ENCODE measurements at places on chromosomes 6 and 20. TPM values are rescaled to one million over a fixed set of nuclear protein-coding genes. Genes with fewer than 3 reads are reported as not detected.

Gene ACSS1
- 0.24 TPM for total RNA-seq

Gene COL19A1
- 0.10 TPM for total RNA-seq

Gene PRKN
- total RNA-seq: 1.5 TPM

Gene LY86
- total RNA-seq: not detected

DNA sequence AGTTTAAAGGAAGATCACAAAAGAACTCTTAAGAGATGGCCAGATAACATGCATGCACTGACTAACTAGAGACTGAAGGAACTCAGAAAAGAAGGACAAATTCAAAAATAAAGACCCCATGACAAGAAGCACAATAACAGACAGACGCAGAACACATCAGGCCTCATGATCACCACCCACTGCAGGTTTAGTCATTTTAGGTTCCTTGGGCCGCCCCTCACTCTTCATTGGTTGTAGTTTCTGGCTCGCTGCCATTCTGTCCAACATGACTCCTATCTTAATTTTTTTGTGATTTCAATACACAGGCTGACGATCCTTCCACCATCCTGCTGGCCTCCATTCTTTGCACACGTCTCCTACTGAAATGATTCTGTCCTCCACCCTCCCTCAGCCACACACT lies 21.6 kb downstream of the STX7 start:
- H3K36me3 ChIP-seq: no peaks in the 10 kb centered on the region
- H3K4me3 ChIP-seq: no peak overlapping the region
- H3K27me3 ChIP-seq: no peaks in the 10 kb centered on the region
- peaks cover 5% of the 10 kb centered on the region for H3K4me1 ChIP-seq

GRCh38 chr6:114389111-114389510 lies 46.3 kb upstream of the HS3ST5 start:
- H3K4me1 ChIP-seq: no peaks in the 10 kb centered on the region
- no peak overlapping the region for H3K27ac ChIP-seq
- DNase-seq: no peak
- no peaks in the 10 kb centered on the region for H3K27me3 ChIP-seq

DNA sequence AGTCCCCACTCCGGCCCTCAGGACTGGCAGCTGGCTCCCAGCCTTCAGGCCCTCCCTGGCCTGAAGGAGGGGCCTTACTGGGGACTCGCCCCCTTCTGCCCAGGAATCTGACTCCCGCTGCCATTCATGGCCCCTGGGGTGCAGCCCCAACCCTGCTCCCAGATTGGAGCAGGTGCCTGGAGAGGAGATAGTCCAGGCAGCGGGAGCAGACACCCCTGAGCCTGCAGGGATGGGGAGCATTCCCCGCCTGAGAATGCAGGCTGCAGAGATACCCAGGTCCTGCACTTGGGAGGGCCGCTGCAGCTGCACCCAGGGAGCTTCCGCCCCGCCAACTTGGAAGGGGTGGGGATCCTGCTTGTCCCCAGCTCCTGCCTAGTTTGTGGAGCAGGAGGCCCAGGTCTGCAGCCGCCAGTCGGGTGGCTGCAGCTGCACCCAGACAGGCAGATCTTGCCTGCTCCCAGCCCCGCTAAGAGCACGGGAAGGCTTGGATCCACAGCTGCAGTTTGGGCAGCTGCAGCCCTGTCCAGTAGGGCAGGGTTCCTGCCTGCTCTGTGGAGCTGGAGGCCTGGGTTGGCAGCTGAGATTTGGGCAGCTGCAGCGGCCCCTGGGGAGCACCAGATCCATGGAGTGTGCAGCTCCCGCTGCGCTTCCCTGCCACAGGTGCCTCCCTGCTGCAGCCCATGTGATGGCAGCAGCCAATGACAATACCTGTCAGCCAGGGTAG lies 5.2 kb downstream of the GTSF1L start:
- no peak overlapping the region for H3K27ac ChIP-seq
- DNase-seq: no peak
- no peaks in the 10 kb centered on the region for H3K36me3 ChIP-seq

GRCh38 chr6:13814938-13815575 lies 700 bp upstream of the MCUR1 start:
- H3K27ac ChIP-seq: peak overlapping the region; percentile 46
- no peaks in the 10 kb centered on the region for H3K27me3 ChIP-seq
- H3K4me1 ChIP-seq: peaks cover 6% of the 10 kb centered on the region
- no peak for DNase-seq
- no peaks in the 10 kb centered on the region for H3K36me3 ChIP-seq

- H3K27me3 ChIP-seq: peaks cover 8% of the 10 kb centered on the region
- H3K27ac ChIP-seq: no peak overlapping the region
- H3K4me1 ChIP-seq: peaks cover 16% of the 10 kb centered on the region
- peak; percentile 80 for DNase-seq
Measured at GRCh38 chr6:75317503-75318206, 33.1 kb upstream of the TMEM30A start.

GRCh38 chr20:7505835-7506221 lies 434.4 kb downstream of the HAO1 start:
- H3K4me1 ChIP-seq: no peaks in the 10 kb centered on the region
- no peak overlapping the region for H3K4me3 ChIP-seq
- H3K27me3 ChIP-seq: no peaks in the 10 kb centered on the region
- no peaks in the 10 kb centered on the region for H3K36me3 ChIP-seq

GRCh38 chr20:1422753-1423152 lies 29.9 kb upstream of the FKBP1A start:
- no peak for DNase-seq
- no peaks in the 10 kb centered on the region for H3K27me3 ChIP-seq
- H3K36me3 ChIP-seq: no peaks in the 10 kb centered on the region
- H3K4me3 ChIP-seq: no peak overlapping the region
- peaks cover 4% of the 10 kb centered on the region for H3K4me1 ChIP-seq

- no peak for DNase-seq
- no peaks in the 10 kb centered on the region for H3K4me1 ChIP-seq
- H3K36me3 ChIP-seq: no peaks in the 10 kb centered on the region
- H3K4me3 ChIP-seq: no peak overlapping the region
- H3K27me3 ChIP-seq: no peaks in the 10 kb centered on the region
Measured at GRCh38 chr6:169890049-169890448, 138.6 kb downstream of the ERMARD start.

DNA sequence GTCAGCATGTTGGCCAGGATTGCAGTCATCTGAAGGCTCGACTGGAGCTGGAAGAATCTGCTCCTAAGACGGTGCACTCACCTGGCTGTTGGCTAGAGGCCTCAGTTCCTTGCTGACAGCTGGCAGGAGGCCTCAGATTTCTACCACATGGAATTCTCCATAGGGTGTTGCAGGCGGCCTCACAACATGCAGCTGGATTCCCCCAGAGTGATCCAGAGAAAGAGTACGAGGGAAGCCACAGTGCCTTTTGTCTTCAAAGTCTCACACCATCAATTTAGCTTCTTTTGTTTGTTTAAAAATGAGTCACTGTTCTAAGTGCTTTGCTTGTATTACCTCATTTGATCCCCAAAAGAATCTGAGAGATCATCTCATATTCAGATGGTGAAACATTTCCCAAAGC lies 65.5 kb upstream of the FYN start:
- H3K27ac ChIP-seq: peak overlapping the region; percentile 34
- no peaks in the 10 kb centered on the region for H3K36me3 ChIP-seq
- peaks cover 4% of the 10 kb centered on the region for H3K4me1 ChIP-seq
- H3K27me3 ChIP-seq: no peaks in the 10 kb centered on the region

DNA sequence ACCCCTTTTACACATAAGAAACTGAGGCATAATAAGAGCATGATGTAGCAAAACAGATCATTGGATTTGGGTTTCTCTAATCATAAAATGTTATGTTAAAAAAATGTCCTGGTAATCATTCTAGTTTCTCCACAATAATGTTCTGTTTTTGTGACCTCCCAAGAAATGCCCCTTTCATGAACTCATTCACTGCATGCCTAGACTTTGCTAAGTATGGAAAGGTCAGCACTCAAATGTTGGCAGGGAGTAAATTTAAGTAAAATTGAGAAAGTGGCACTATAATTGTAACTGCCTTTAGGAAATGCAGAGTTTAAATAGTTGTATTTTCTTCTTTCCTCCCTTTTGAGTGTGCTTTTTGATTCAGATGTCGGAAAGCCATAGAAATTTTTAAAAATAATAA lies 48.5 kb upstream of the ID4 start:
- H3K4me3 ChIP-seq: no peak overlapping the region
- no peak overlapping the region for H3K27ac ChIP-seq
- DNase-seq: no peak
- no peaks in the 10 kb centered on the region for H3K36me3 ChIP-seq
- no peaks in the 10 kb centered on the region for H3K4me1 ChIP-seq

- H3K27ac ChIP-seq: no peak overlapping the region
- H3K4me3 ChIP-seq: no peak overlapping the region
- peaks cover 6% of the 10 kb centered on the region for H3K4me1 ChIP-seq
Measured at GRCh38 chr6:72132427-72132826, 246.1 kb downstream of the RIMS1 start.

GRCh38 chr20:46850416-46850815 lies 44.2 kb upstream of the EYA2 start:
- H3K27ac ChIP-seq: no peak overlapping the region
- H3K4me1 ChIP-seq: no peaks in the 10 kb centered on the region
- peaks cover 6% of the 10 kb centered on the region for H3K27me3 ChIP-seq
- no peak overlapping the region for H3K4me3 ChIP-seq

GRCh38 chr20:14664101-14664500 lies 326.7 kb upstream of the FLRT3 start:
- no peak overlapping the region for H3K27ac ChIP-seq
- no peak for DNase-seq
- no peaks in the 10 kb centered on the region for H3K27me3 ChIP-seq
- no peak overlapping the region for H3K4me3 ChIP-seq
- H3K36me3 ChIP-seq: no peaks in the 10 kb centered on the region

DNA sequence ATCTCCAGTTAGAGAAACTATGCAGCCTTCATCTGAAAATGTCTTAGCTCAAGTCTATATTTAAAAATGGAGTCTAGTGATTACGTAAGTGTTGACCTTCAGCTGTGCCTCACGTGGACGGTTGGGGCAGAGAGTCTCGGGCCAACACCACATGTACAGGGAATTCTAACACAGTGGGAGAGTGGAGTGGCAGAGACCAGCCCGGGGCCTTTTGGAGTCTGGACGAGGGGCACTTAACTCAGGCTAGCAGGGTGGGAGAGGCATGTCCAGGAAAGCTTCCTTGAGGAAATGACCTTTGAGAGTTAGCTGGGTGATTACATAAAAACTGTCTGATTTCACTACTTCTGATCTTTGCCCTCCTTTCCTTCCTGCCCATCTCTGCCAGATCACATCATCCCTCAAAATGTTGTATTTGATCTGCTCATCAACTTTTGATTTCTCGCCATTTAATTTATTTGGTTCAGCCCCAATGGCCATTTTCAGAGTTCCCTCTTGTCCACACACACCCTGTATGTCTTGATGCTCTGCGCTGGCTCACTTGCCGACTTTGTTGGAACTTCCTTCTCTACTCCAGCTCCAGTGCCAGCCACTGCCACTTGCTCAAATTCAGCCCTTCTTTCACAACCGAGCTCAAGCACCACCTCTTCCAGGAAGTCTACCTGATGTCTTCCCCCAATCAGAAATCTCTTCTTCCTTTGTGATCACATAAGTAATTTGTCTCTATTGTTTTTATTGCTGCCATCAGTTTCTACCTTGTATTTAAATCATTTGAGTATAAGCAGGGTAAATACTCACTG lies 2.6 kb downstream of the ARMC2 start:
- no peak for DNase-seq
- H3K27me3 ChIP-seq: no peaks in the 10 kb centered on the region
- peaks cover 3% of the 10 kb centered on the region for H3K4me1 ChIP-seq
- H3K27ac ChIP-seq: no peak overlapping the region
- no peaks in the 10 kb centered on the region for H3K36me3 ChIP-seq
- H3K4me3 ChIP-seq: no peak overlapping the region

- H3K4me1 ChIP-seq: no peaks in the 10 kb centered on the region
- no peaks in the 10 kb centered on the region for H3K36me3 ChIP-seq
- no peak overlapping the region for H3K4me3 ChIP-seq
- H3K27me3 ChIP-seq: no peaks in the 10 kb centered on the region
Measured at GRCh38 chr6:77565370-77565769, 87.5 kb upstream of the MEI4 start.
